ENCODE measurements at places on chromosomes 2 and 18. TPM values are rescaled to one million over a fixed set of nuclear protein-coding genes. Genes with fewer than 3 reads are reported as not detected.

DNA sequence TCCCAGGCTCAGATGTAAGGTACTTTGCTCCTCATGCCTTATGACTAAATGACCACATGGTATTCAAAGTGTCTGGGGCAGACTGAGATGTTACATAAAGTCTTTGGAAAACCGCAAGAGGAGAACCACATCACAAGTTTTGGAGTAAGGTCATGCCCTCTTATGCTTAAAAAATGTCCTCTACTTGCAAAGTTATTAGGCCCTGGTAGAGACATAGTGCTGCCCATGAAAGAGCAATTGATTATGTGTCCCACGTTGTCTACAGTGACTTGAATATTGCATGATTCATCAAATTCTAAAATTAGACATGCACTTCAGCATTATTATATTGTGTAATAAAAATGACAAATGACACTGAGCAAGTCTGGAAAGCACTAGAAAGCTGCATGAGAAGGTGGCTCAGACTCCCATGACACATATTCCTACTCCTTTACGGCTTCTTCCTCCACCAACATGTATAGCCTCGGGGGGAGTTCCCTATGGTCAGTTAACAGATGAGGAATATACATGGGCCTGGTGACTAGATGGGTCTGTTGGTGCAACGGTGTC is 602.6 kb upstream of the VRK2 start:
- no peak overlapping the region for H3K4me3 ChIP-seq
- H3K27me3 ChIP-seq, result no peaks in the 10 kb centered on the region
- H3K36me3 ChIP-seq, result no peaks in the 10 kb centered on the region
- no peak overlapping the region for H3K27ac ChIP-seq

- H3K27me3 ChIP-seq, result no peaks in the 10 kb centered on the region
- H3K27ac ChIP-seq, result peak overlapping the region; percentile 73
- H3K4me3 ChIP-seq, result peak overlapping the region; percentile 6
- no peak for DNase-seq
- H3K36me3 ChIP-seq, result no peaks in the 10 kb centered on the region
- peaks cover 29% of the 10 kb centered on the region for H3K4me1 ChIP-seq
Observed at GRCh38 chr18:7607540-7608173, 40.5 kb downstream of the PTPRM start.

DNA sequence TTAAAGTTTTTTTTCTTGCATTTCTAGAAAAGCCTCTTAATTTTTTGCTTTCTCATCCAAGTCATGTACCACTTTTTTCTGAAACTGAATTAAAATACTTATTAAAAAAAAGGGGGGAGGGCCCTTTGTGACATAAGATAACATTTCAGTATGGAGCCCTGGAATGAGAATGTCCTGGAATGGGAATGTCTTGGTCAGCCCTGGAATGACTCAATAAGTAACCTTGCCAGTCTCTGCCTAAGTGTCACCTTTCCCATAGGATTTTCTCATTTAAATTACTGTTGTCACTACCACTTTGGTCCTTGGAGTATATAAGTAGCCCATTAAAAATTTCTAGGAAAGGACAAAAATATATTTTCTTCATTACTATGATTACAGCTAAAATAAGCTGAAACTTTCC is 4.7 kb downstream of the UBXN2A start:
- H3K36me3 ChIP-seq, result no peaks in the 10 kb centered on the region
- H3K4me1 ChIP-seq, result no peaks in the 10 kb centered on the region
- no peak for DNase-seq
- H3K4me3 ChIP-seq, result no peak overlapping the region
- H3K27ac ChIP-seq, result no peak overlapping the region

The GCG gene
- total RNA-seq, result not detected

Measured in astrocyte (in vitro differentiated cells and primary cell).